ENCODE measurements at places on chromosomes 3 and 15.

DNA sequence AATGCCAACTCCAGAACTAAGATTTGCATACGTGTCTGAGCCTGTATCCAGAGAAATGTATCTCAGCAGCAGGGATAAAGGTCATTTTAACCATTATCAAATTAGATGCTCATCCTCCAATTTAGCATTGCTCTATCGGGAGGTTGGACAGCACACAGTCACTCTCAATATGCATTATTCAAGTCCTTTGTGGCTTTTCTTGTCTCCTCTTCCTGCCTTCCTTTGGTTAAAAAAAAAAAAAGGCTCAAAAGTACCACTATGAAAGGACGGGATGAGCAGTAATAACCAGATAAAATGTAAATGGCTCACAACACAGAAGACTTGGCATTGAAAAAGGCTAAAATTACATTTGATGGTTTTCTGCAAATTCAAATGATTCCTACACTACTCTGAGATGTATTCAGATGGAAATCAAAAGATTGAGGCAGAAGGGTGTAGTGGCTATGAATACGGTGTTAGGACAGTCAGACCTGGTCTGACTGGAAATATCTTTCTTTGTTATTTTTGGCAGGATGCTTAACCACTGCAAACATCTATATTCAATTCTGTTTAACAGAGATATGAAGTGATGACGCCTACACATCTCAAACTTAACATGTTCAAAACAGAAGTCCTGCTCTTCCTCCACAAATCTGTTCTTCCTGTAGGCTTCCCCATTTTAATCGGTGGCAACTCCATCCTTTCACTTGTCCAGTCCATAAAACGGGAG is 109.6 kb downstream of the ADAMTS9 start:
- no peak for DNase-seq

DNA sequence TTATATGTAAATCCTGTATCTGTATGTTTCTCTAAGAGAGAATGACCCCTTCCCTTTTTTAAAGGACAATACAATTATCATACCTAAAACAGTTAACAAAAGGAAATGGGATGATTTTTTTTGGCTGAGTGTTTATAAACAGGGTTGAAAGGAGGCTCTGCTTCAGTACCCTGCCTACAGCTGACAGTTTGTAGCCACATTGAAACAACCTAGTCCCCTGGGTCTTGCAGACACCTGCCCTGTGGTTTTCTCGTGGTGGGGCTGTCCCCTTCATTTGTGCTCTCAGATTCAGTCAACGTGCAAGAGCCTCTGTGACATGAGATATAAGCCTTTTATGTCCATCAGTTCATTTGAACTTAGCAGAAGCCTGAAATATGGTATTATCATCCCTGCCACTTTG is 2.3 kb upstream of the HMCES start:
- DNase-seq = no peak

DNA sequence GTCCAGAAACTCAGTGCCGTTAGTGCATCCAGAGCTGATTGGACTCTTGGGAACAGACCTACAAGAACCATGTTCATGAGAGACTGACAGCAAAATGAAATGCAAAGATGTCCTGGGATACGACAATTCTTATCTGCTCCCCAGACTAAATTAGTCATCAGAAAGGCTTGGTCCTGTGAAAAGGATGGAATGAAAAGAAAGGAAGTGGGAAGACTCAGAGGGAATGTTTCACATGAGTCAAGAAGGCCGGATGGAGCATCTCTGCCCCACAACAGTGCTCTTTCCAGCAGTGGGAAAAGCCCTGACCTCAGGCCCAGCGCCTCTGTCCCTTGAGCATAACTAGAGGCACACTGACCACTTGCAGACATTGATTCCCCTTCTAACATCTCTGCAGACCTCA is 39.3 kb upstream of the UACA start:
- no peak for DNase-seq

DNA sequence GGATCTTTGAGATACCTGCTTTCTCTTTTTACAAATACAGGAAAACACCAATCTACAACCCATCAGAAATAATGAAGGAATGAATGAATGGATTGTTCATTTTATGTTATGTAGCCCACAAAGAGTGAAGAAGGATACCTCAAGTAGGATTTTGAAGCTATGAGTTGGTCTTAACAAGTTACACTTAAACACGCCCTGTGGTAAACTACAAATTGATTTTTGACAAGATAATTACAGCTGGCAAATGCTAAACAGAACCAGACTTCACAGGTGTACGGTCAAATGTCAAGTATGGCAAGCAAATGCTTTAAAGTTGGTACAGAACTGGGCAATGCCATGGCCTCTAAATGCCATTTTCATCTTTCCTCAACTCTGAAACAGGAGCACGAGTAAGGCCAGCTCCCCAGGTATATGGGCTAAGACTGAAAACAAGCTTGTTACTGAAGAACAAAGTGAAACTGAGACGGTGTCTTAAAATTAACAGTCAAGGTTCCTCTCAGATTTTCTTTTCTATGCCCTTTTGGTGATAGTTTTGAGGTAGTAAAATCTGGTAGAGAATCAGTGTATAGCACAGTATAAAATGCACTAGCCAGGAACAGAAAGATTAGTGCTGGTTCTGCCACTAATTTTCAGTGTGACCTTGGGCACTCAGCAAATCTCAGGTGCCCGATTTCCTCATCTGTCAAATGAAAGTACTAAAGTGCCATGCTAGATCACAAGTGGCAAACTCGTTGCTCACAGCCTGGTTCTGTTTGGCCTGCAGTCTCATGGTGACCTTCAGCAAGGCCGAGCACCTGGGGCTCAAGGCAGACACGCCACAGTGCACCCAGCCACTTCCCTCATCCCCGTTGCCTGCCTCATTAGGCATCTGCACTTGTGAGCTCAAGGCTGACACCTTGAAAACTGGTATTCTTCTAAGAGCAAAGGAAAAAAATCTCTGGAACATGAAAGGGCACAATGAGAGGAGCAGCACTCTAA is 9.5 kb downstream of the RUVBL1 start:
- DNase-seq = no peak

- no peak for DNase-seq
These were observed 44.6 kb downstream of the WDR49 start for GRCh38 chr3:167609156-167609555.

DNA sequence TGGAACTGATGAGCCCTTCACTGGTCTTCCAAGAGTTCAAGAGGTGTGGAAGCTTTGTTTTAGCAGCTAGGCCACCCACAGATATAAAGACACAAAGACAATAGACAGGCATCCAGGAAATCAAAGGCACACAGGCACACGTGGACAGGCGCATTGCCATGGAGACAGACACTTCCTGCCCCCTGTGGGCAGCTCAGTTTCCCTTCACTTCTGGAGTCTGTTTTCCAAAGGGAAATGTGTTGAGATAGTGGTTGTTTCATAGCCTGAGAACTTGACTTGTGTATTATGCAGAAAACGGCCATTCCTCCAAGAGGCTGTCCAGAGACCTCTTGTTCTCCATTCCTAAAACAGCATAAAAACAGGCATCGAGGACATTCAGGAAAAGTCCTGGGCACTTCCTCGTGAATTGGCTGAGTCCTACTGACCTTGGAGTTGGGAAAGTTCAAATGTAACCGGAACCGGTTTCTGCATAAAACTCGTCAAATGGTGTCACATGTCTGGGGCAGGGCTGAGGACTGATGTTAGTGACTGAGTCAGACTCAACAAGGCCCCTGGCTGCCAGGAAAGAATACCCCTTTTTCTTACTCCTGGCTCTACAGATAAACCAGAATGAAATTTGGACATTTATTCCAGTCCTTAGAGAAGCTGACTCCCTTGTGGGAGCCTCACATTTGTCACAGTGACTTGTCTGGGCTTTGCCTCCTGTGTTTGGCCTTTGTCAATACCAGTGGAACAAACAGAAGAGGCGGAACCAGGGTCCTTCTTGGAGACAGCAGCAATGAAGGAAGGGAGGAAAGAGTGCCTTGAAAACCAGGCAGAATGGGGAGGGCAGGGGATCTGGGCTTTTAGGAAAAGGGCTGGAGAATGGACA is 1.3 kb downstream of the ALPK3 start:
- no peak for DNase-seq

DNA sequence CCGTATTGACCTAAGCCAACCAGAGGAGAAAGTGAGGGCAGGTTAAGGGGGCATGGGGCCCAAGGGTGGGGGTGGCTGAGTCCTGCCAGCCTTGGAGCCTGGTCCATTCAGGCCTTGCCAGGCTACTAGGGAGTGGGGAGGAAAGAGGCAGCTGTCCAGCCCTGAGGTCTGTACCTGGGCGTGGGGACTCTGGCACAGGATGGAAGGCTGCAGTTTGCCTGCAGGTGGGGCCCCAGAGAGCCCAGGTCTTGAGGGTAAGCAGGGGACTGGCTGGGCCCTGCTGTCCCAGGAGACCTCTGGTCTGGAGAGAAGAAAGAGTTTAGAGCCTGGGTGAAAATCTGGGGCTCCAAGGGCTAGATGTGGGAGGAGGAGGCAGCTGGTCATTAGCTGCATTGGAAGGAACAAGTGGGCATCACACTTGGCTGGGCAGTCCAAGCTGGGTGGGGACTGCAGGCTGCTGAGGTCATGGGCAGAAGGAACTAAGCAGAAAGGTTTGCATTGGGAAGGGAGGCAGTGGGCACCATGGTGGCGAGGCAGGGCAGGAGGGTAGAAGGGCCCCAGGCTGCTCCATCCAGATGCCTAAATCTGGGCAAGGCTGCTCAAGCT is 108.4 kb downstream of the OXNAD1 start:
- DNase-seq = no peak

GRCh38 chr3:191138937-191139336 is 60.1 kb upstream of the OSTN start:
- no peak for DNase-seq

- DNase-seq = no peak
These were observed 207.8 kb downstream of the MTHFS start for GRCh38 chr15:79689030-79689429.

- no peak for DNase-seq
These were observed at the start of gene PLA1A for GRCh38 chr3:119597548-119598288. TSS of gene PLA1A (plus strand) at chr3:119597885. CDS start at chr3:119597914, 29 bp downstream.

Data from central memory CD8-positive, alpha-beta T cell (primary cell).